ENCODE measurements at places on chromosomes 2 and 18.

DNA sequence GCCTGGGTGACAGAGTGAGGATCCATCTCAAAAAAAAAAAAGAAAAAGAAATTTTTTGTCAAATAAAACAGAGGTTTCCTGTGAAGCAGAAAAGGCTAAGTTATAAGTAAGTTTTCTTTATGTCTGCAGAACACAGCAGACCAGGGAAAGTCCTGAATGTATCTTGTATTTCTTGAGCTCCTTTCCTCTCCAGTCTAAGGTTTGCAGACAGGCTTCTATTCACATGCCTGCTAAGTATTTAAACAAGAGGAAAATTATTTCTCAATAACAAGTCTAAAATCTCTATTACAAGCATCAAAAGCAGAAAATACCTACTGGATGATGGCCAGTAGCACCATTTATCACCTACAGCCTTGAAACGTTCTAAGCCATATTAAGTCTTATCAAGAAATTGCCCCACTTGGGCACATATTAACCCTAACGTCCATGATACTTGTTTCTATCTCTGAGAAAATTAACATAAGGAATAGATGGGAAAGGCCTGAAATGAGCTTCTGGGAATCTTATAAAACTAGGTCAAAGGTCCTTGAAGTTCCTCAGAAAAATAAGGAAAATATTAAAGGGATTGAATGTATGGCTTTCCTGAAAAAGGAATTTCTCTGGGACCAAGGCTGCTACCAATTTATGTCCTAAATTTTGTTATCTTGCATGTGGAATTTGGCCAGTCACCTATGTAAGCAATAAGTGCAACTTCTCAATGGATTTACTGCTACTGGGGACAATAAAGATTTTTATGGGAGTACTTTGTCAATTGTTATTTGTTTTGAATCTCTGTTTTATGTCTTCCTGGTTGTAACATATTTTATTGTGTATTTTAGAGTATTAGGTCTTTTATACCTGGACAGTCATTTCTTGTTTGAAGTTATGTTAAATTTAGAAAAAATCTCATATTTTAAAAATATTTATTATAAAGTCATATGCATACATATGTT lies 3.0 kb upstream of the REG1A start:
- DNase-seq = no peak
- H3K27me3 ChIP-seq = no peaks in the 10 kb centered on the region
- no peaks in the 10 kb centered on the region for H3K4me1 ChIP-seq

GRCh38 chr2:47086571-47086970 lies 68.5 kb downstream of the STPG4 start:
- no peaks in the 10 kb centered on the region for H3K27me3 ChIP-seq
- H3K27ac ChIP-seq = no peak overlapping the region
- DNase-seq = no peak
- H3K36me3 ChIP-seq = no peaks in the 10 kb centered on the region

DNA sequence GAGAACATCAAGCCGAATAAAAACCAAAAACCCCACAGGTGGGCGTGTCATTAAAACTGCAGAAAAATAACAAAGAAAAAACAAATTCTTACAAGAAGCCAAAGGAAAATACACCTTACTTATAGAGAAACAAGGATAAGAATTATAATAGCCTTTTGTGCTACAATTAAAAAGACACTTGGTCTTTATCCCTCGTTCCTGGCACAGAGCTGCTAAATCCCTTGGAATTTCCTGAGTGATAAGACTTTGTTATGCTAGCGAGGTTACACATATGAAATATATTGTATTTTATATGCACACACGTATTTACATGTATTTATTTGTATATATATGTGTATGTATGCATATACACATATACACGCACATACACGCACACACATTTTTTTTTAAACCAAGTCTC lies 325.3 kb upstream of the TFPI start:
- no peak overlapping the region for H3K27ac ChIP-seq
- H3K36me3 ChIP-seq = no peaks in the 10 kb centered on the region
- H3K4me1 ChIP-seq = no peaks in the 10 kb centered on the region
- H3K4me3 ChIP-seq = no peak overlapping the region

GRCh38 chr18:5413447-5413846 lies 117.9 kb upstream of the ZBTB14 start:
- no peak overlapping the region for H3K27ac ChIP-seq
- H3K27me3 ChIP-seq = no peaks in the 10 kb centered on the region
- no peak for DNase-seq
- H3K4me3 ChIP-seq = no peak overlapping the region
- H3K4me1 ChIP-seq = no peaks in the 10 kb centered on the region

DNA sequence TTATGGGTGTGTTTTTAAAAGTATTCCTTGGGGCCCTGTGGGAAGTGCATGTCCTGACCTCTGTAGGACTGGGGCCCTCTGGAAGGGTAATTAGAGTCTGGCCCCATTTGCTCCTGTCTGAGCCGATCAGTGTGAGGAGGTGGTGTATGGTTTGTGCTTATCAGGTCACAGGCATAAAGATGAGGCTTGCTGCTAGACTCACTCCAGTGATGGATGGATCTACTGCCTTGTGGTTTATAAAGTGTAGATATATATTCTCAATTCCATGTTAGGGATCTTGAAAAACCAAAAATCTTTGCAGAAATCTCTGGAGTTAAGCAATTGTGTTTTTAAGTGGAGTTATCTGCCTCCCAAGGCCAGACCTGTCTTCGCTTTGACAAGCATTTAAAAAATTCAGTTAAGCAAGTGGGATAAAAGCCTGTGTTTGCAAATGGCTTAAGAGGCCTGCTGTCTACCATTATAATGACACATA lies 182.4 kb downstream of the PTPRM start:
- no peaks in the 10 kb centered on the region for H3K36me3 ChIP-seq
- H3K4me3 ChIP-seq = no peak overlapping the region
- no peak overlapping the region for H3K27ac ChIP-seq

All from right lobe of liver (tissue), 6 donors.